Left lung (tissue), 14 donors: ENCODE measurements at places on chromosomes 6 and 20.

DNA sequence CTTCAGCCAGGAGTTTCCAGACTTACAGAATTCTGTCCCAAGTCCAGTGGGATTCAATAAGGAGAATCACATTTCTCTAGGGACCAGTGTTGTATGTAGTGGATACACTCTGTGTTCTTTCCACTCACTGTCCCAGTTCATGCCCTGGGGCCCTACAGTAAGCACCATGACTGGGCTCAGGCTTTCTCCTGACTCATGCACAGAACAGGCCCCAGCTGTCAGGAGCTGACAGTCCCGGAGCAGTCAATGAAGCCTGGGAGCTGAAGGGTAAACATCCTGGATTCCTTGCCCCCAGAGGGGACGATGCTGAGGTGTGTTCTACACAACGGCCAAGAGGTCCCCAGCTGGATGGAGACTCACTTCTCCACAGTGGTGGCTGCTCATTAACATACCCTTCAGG is 40.2 kb upstream of the LRFN2 start:
- DNase-seq, result no peak

- DNase-seq, result no peak
Measured at GRCh38 chr6:69784595-69785377, 12.0 kb downstream of the LMBRD1 start.

GRCh38 chr20:8788275-8788674 is 280.6 kb upstream of the PLCB4 start:
- DNase-seq, result no peak

DNA sequence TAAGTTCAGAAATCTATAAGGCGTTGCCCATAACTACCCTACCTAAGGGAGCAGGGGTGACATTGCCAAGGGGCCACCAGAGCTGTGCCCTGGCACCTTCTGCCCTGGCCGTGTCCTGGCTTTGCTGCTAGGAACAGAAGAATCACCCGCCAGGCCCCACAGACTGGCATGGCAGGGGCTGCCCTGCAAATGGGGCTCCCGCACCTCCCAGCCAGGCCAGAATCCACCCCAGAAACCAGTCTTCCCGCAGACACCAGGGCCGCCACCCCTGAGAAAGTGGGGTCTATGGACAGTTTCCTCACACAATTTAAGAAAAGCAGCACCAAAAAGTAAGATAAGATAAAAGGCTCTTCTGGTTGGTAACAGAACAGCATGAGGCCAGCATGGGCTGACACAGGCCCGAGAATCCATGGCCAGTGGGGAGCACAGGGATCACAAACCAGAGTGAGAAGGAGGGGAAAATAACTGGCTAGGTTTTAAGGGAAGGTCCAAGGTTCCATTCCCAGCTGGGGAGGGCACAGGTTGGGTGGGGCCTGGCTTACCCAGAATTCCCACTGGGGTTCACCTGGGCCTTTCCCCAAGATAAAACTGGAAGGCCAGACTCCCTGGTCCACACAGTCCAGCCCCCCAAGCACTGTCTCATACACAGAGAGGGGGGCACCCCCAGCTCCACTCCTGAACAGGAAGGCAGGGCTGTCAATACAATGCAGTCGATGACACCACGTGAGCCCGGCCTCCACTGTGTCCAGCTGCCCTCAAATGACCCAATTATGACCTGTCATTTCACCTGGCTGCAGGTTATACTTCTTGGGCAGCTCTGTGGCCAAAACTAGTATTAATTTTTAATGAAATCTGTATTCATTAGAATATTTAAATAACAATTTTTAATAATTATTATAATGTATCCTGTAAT is 59.4 kb downstream of the PYGB start:
- DNase-seq, result no peak

DNA sequence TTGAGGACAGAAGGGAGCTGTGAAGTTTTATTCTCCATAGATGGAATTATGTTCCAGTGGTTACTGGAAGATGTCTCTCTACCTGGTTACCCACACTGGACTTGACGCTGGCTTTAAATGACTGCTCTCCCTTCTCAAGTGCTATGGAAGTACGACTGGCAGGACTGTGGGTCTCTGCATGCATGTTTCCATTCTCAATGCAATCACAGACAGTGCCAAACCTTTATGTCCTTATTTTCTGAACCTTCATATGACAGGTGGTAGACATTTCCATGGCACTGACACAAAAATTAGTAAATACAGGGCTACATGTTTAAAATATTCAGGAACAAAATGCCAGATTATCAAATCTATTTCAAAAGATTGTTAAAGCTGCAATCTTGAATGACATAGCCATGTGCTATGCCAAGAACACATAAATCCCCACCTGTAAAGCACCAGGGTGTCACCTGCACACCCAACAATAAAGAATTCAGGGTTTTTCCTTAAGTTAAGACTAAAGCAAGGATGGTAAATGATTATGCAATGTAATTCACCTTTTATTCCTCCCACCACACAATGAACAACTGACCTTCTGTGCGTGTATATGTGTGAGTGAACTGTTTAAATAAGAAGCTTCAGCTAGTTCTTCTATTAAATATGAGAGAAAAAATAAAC is 153.3 kb upstream of the ENPP5 start:
- no peak for DNase-seq

DNA sequence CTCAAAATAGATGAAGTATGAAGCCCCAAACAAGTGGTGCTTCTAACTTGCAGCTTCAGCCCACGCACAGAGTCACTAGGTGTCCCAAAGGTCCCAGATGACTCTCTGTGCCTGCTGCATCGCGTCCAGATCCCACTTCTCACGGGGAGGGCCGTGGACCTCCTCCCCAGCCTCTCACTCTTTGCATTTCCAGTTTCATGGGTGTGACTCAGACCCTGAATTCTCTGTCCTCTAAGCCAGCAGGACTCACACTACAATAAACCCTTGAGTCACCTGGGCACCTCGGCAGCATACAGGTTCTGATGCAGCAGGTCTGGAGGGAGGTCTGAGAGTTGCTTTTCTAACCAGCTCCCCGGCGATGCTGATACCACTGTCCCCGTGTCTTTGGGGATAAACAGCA is 114.0 kb upstream of the RIN2 start:
- no peak for DNase-seq

DNA sequence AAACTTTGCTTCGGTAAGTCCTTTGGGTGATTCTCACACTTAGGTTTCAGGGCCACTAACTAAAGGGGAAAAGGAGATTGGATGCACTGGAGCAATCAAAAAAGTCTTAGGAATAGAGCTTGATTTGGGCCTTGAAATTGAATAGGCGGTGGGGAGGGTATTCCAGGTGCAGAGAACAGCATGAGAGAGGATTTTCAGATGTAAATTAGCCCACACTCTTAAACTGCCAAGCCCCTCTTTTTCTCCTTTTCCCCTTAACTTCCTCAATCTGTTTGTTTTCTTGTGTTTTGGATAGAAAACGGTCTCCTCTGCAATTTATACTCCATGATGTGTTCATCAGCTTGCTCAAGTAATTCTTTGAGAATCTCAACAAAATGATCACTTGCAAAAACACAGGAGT is 62.1 kb upstream of the RIPOR2 start:
- no peak for DNase-seq

- DNase-seq, result no peak
Measured at GRCh38 chr6:282177-282866, 10.0 kb upstream of the DUSP22 start.

DNA sequence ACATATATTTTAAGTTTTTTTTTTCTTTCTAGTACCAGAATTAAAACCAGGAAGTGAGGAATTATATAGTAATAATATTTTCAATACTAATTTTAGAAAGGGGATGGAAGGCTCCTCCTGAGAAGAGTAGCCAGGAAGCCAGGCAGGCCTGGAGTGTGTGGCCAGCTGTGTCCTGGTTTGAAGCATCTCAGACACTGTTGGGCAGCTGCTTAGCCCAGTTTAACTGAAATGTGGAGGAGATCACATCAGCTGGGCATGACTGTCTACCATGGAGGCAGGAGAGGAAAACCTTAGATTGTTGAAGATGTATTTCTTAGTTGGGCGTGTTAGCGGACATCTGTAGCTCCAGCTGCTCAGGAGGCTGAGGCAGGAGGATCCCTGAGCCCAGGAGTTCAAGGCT is 142.2 kb downstream of the ARID1B start:
- DNase-seq, result no peak

- DNase-seq, result no peak
Measured at GRCh38 chr20:21270806-21271205, 32.3 kb upstream of the XRN2 start.

GRCh38 chr6:129493354-129493902 is 216.5 kb downstream of the ARHGAP18 start:
- DNase-seq, result no peak

DNA sequence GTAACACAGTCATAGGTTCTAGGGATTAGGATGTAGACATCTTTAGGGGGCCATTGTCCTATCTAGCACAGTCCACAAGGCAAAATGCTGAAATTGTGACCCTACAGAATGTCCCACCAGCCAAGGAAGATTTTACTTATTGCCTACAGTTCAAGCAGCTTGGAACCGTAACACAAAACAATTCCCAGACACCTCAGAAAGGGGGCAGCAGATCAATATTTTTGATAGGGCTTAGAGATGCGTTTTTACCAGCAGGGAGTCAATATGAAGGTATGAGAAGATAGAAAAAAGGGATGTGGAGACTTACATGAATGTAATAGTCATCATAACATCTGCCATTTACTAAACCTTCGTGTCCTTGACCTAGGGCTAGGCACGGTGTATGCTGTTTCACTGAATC is 81.0 kb downstream of the TMEM170B start:
- no peak for DNase-seq

GRCh38 chr20:2814587-2815051 is at the start of gene C20orf141:
C20orf141 (plus strand) TSS chr20:2814987; CDS start chr20:2815185, 198 bp downstream.
- DNase-seq, result no peak

DNA sequence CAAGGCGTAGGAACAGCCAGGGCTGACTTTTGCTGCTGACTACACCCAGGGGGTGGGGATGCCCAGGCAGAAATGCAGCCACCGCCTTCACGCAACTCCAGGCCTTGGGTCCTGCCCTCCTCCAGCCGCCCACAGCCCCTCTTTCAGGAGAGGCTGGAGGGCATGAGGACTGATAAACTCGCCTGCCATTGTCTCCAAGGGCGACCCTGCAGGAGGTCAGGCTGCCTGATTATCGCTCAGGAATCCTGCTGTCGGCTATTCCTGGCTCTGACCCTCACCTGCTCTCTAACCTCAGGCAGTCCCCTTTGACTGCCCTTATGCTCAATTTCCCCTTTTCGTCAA is 62.0 kb upstream of the HDDC2 start:
- DNase-seq, result no peak

DNA sequence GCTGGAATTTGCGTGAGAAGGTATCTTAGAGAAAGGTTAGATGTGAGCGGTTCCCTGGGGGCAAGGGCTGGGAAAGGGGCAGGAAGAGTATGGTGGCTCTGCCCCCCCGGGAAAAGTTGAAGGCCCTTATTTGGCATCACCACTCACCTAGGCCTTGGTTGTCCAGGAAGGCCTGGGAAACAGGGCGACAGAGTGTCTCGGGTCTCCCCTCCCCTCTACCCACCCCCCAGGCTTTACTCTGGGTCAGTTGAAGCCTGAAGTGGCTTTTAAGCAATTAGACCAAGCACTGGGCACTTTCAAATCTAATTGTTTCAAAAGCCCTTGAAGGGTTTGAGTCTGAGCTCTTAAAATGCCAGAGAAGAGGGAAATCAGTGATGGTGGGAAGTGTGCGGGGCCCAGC is 30.2 kb upstream of the FOXP4 start:
- no peak for DNase-seq

DNA sequence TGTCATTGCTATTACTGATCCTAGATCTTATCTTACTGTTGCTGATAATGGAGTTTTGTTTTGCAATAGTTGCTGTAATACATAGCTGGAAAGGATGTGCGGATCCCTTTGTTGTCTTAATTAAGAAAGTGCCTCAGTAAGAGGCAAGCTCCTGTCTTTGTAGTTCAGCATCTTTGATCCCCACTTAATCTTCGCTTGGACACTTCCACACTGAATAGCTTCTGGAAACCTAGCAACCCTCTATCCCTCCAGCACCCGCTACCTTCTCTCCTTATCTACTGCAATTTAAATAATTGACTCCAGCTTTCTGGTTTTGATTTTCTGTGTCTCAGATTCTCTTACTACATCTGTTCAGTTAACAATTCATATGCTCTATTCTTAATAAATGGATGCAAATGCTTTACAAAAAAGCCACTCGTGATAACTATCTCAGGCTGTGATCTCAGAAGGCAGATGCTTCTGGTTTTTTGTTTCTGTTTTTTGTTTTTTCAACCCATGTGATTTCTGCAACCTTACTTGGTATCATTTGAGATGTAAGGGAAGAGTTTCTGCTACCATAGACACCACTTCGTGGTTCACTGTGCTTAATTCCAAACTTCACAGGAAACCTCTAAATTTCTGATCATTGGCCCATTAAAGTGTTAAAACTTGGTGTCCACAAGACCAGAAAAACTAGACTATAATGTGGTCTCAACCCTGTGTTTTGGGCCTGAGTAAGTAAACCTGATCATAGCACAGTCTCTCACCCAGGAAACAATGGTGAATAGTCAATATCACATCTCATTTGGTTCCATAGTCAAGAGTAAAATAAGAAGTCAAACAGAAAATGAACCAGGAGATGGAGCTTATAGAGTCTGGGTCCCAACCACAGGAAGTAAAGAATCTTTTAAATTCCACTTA is 352.1 kb upstream of the SOX4 start:
- DNase-seq, result no peak

- DNase-seq, result no peak
Measured at GRCh38 chr6:150770637-150771036, 94.9 kb upstream of the MTHFD1L start.

DNA sequence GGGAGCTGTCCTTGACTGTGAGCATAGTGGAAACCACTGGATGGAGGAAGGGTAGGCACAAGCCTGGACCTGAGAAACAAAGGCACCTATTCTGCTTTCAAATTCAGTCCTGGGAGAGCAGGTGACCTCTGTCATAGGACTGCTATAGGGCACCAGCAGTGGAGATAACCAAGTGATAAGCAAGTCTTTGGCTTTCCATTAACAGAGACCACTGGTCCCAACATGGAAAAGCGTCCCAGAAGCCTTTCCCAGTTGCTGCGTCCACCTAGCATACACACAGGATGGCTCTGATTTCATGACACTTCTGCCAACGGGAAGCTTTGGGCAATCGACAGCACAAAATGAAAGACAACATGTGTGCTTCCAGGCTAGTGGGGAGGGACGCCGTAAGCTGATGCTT is 8.9 kb downstream of the SLC22A3 start:
- DNase-seq, result no peak

DNA sequence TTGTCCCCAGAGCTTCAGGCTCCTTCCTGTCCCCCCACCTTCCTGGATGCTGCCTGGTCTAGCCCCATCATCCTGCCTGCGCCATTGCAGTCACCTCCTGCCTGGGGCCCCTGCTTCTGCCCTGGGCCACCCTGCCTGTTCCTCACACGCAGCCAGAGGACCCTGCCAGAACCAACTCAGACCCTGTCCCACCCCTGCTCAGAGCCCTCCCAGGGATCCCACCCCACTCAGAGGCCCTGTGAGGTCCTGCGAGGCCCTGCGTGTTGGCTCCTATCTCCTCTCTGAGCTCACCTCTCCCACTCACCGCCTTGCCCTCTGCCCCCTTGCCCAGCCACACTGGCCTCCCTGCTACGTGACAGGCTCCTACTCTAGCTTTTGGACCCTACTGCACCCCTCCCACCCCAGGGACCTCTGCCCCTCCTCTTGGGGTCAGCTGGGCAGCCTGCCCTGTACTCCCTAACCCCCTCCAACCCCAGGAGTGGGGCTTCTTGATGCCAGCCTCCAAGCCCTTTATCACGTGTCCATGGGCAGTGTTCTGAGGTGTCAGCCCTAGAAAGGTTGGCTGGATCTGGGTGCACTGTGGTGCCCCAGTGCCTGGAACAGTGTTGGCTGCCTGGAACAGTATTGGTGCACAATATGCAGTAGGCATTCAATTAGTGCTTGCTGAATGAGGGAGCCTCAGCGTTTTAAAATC is 68.3 kb downstream of the CEBPB start:
- DNase-seq, result no peak
